HS-27A (cell line): ENCODE measurements at places on chromosomes 7 and 10.

GRCh38 chr7:138979988-138980562, 1.1 kb downstream of the KIAA1549 start:
- no peak for DNase-seq

GRCh38 chr10:124124123-124124768, 30.8 kb upstream of the CHST15 start:
- no peak for DNase-seq

- no peak for DNase-seq
Measured at GRCh38 chr10:28429573-28430216, 103.2 kb upstream of the WAC start.

- DNase-seq: no peak
Measured at GRCh38 chr7:47192978-47193377, 388.9 kb downstream of the TNS3 start.

DNA sequence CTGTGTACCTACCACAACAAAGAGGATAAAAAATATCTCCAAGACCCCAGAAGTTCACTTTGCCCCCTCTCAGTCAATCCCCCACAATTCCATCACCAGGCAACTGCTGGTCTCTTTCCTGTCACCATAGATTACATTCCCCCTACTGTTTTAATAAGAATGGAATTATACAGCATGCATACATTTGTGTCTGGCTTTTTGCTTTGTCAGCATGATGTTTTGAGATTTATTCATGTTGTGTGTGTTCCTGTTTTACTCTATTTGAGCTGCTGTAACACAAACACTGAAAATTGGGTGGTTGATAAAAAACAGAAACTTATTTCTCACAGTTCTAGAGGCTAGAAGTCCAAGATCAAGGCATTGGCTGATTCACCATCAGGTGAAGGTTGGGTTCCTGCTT, 214.5 kb upstream of the IGFBP3 start:
- DNase-seq: no peak

GRCh38 chr7:151896486-151896885, 19.6 kb upstream of the PRKAG2 start:
- DNase-seq: no peak

DNA sequence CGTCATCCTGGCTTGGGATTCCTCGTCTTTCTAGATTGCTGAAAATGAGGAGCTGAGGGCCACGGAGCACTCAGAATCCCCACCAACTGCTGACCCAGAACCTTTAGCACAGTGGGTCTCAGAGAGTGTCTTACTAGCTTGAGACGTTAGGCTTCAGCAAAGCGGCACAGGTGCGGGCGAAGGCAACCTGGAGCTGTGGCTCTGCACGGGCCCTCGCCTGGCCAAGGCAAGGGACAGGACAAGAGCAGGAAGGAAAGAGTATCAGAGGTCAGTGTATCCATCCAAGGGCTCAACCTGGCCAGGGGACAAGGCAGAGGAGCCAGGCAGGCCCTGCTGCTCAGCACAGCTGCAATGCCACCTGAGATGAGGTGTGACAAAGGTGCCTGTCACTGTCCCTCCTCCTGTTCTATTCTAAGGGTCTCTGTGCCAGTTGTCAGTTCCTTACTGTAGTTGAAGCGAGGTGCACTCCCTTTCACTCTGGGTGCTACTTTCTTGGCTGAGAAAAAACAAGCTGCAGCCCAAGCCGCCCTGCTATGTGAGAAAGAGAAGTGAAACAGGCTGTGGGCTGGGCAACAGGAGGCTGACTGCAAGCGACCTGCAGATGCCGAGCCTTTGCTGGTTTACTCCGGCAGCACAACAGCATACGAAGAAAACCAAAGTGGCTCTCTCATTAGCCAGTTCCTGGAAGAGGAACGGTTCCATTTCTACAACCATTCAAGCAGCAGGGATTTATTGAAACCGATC, 33.3 kb upstream of the KDM7A start:
- no peak for DNase-seq

- no peak for DNase-seq
Measured at GRCh38 chr7:158563911-158564662, 23.5 kb downstream of the PTPRN2 start.

DNA sequence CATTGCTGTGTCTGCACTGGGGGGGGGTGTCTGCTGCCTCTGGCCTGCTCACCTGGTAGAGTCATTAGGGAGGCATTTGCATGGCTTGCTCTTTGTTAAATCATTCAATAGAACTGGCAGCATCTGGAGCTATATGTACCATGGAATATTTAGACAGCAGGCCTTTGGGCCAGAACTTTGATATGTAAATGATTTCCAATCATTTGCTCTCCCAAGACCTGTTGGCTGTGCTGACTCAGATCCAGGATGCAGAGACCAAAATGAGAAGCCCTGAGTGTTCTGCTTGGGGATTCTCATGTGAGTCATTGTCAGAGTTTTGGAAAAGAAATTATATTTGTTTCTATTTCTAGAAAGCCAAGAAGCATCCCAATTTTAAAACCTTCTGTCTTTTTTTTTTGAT, 257.6 kb upstream of the IGFBP3 start:
- no peak for DNase-seq

DNA sequence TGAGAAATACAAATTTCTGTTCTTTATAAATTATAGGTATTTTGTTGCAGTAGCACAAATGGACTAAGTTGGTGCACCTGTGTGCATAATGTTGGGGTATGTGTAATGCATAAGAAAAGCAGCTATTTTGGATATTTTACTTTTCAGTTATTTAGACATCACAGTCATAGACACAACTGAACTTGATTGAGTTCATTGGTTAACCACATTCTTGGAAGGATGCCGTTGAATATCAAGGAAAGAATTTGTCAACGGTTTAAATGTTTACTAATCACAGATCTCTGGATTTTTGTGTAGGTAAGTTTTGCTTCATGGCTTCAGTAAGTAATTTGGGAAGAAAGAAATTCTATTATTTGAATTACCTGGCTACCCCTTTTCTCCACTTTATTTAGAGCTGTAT, 4.1 kb downstream of the OTUD1 start:
- no peak for DNase-seq

DNA sequence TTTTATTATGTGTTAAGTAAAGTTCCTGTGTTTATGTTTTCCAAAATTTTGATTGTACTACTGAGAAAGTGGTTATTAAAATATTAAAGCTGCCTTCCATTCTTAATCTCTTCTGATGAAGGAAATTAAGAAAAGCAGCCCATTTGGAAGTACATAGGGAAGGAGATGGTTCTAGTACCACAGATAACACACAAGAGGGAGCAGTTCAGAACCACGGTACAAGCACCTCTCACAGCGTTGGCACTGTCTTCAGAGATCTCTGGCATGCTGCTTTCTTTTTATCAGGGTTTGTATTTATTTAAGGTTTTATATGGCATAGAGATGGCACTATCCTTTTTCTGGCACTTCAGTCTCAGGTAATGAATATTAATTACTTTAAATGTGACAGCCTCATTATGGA, 111.6 kb downstream of the PHTF2 start:
- DNase-seq: no peak

- no peak for DNase-seq
Measured at GRCh38 chr10:121032460-121032859, 181.3 kb downstream of the WDR11 start.

DNA sequence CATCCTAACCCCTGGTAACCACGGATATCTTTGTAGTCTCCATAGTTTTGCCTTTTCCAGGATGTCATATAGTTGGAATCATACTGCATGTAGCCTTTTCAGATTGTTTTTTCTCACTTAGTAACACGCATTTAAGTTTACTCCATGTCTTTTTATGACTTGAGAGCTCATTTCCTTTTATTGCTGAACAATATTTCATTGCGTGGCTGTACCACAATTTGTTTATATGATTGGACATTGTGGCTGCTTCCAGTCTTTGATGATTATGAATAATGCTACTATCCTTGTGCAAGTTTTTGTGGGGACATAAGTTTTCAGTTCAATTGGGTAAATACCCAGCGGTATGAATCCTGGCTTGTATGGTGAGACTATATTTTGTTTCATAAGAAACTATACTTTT, 60.8 kb downstream of the AOAH start:
- no peak for DNase-seq

GRCh38 chr10:24603333-24603732, 120.4 kb downstream of the ARHGAP21 start:
- no peak for DNase-seq

- DNase-seq: no peak
Measured at GRCh38 chr10:17085011-17085725, 44.4 kb downstream of the CUBN start.

DNA sequence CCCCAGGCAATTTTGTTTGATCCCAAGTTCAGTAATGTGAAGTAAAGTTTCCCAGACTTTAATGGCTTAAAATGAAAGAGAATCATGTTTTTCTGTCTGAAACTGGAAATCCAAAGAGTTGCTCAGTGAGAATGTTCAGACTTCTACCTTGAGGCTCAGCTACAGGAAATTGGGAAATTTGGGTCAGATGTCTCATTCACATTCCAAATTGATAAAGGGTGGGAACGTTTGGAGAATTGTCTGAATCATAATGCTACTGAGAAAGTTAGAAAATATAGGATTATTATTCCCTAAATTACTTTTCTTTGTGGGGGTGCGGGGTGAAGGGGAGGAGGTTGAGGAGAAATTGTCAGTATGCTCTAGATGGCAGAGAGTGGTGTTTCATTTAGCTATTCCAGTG, 773.9 kb downstream of the LRMDA start:
- no peak for DNase-seq

DNA sequence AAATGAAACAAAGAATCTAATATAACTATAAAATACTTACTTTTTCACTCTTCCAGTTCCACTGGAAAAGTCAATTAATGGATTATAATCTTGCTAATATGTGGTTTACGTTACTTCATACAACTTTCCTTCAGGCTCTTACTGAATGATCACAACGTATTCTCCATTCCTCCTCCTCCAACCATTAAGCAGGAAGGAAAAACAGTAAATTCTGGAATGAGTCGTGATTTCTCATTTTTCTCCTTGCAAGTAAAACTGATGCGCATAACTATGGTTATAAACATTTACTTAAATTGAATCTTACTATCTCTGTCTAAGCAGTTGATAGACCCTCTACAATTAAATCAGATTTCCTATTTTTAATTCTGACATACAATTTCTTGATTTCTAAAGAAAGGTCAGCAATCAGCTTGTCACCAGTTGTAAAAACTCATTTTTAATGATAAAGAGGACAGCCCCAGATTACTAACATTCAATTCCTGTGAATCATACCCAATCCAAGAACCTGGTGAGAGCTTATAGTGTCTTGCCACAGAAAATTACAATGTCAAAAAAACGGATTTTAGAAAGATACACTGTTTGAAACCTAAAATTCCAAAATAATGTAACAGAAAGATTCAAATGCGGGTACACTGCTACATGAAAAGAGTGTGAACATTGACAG, 64.3 kb downstream of the EZH2 start:
- peak; percentile 11 for DNase-seq

GRCh38 chr10:71053169-71053895, 159.0 kb upstream of the UNC5B start:
- no peak for DNase-seq

DNA sequence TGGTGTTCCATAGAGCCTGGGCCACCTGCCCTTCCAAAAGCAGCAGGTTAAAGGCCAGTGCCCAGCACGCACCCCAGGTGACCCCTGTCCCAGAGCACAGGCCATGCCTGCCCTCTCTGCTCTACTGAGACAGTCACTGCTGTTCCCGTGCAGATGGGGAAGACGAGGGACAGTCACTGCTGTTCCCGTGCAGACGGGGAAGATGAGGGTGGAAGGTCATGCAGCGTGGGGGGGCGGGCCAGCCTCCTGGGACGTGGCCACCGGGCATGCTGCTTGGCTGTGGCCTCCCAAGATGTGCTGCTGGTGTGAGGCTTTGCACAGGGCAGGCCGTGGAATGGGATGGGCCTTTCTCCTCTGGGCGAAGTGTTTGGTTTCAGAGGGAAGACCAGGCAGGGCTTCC, 18.4 kb downstream of the LRRC27 start:
- no peak for DNase-seq

- no peak for DNase-seq
Measured at GRCh38 chr10:128420623-128421022, 294.4 kb upstream of the MKI67 start.

- no peak for DNase-seq
Measured at GRCh38 chr7:139059905-139060304, 24.1 kb upstream of the ZC3HAV1L start.
